Activated naive CD4-positive, alpha-beta T cell treated with anti-CD3 and anti-CD28 coated beads for 36 hours (primary cell): ENCODE measurements at places on chromosomes 1 and 21.
A peak's percentile ranks its signal among the peaks of the same experiment; 100 is the strongest.

DNA sequence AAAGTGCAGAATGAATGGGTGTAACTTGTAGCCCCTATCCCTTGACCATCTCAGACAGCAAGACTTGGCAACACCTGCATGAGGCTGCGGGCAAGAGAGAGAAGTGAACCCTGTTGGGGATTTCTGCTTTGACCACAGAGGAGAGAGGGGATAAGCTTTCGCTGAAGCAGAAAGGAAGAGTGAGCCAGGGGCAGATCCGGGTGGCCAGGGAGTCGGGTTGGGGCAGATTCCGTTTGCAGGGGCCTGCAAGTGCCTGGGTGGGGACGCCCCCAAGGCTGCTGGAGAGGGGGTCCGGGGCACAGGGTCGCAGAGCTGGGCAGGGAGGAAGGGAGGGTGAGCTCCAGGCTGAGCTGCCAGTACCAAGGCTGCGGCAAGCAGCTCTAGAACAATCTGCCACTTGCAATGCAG is 25.3 kb upstream of the PIK3CD start:
- DNase-seq = no peak

DNA sequence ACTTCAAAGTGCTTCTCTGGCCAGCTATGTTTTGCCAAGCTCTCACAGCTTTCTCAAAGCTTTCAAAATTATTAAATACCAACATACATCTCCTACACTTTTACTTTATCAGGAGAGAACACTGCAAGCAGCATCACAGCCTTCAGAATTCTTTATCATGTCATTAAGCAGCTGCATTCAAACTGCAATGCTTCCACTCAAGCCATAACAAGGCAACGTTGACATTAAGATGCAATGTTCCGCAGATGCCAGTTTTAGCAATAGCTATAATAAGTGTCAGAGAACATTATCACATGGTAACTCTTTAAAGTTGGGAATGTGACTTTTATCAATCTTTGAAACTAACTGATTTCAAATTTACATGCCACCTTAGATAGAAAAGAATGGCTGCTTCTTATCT is 91.9 kb downstream of the LRRC53 start:
- no peak for DNase-seq

GRCh38 chr1:146035048-146035423 is 13.5 kb upstream of the HJV start:
- no peak for DNase-seq

- DNase-seq = no peak
These were observed 156.7 kb downstream of the SYT2 start for GRCh38 chr1:202553560-202554038.

DNA sequence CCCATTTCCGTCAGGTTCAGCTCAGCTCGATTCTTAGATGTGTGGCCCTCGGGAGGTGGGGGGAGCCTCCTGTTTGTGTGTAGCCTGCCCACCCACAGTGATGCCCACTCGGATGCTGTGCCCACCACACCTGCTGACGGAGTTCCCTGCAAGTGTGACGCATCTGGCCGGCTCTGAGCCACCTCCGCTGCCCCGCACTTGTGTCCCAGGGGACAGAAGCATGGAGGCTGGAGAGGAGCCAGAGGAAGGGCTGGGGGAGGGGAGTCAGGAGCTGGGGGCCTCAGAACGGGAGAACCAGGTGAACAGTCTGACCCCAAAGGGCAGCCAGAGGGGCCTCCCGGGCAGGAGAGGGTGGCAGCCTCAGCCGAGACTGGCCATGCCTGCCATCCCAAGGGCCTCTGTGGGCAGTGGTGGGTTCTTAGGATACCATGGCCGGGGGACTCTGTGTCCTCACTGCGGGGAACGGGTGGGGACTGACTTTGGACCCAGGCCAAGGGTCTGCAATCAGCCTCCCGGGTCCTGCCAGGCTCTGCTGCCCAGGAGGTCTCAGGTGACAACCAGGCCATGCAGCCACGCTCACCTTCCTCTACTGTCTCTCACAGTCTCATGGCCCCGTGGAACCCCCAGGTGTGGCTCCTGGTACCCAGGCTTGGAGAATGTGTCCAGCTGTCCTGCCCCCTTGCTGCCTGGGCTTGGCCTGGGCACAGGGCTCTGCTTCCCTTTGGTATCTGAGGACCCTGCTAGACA is 267.2 kb upstream of the VAMP3 start:
- no peak for DNase-seq

- DNase-seq = no peak
These were observed 69.2 kb upstream of the PDC start for GRCh38 chr1:186530109-186530508.

GRCh38 chr1:231353086-231353485 is 15.0 kb downstream of the SPRTN start:
- DNase-seq = no peak

DNA sequence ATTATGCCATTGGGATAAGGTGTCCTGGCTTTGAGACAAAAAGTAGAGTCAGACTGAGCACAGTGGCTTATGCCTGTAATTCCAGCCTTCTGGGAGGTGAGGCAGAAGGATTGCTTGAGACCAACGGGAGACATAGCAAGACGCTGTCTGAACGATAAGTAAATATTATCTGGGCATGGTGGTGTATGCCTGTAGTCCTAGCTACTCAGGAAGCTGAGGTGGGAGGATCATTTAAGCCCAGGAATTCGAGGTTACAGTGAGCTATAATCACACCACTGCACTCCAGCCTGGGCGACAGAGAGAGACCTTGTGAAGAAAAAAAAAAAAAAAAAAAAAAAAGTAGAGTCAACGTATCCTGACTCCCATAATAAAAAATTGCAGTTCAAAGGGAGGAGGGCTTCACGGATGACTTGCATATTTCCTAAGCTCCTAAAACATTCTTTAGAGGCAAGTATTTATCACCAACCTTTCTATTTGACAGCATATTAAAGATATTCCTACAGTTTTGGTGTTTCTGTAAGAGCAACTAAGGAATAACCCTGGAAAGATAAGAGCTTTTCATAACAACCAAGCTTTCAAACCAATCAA is 141.2 kb downstream of the SLC44A5 start:
- DNase-seq = no peak

GRCh38 chr1:25140073-25140797 is 92.1 kb downstream of the SYF2 start:
- no peak for DNase-seq

GRCh38 chr1:58539553-58539952 is 7.0 kb downstream of the OMA1 start:
- no peak for DNase-seq

DNA sequence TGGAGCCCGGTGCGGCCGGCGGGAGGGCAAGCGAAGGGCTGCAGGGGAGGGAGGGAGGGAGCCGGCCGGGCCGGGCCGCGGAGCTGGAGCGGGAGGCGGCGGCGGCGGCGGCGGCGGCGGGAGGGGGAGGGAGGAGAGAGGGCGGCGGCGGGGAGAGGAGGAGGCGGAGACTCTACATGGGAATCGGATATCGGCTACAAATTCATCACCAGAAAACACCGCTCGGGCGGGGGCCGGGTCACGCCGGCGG is at the start of gene AKT3:
Gene AKT3 (minus strand): TSS at position 42 of the 250 bp plus-strand sequence. CDS start 7,073 bp downstream, outside the sequence.
- DNase-seq = no peak

DNA sequence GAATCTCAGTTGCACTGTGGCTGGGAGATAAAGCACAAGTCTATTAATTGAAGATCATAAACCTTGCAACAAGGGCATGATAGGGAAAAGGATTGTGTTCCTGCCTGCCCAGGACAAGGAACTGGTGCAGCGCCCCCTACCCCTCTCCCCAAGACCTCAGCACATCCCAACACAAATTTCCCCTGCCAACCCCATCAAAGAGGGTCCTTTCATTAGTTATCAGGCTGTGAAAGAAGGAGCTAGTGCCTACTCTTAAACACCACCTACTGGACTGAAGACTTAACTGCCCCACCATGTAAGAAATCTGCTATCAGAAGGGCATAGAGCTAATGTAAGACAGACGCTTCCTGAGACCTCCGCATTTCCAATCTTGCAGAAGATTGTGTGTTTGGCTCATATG is 372.6 kb downstream of the AGBL4 start:
- no peak for DNase-seq

GRCh38 chr1:112264553-112264952 is 131.5 kb upstream of the CTTNBP2NL start:
- DNase-seq = no peak

GRCh38 chr21:27513016-27513415 is 546.1 kb upstream of the ADAMTS5 start:
- DNase-seq = no peak

- DNase-seq = no peak
These were observed 1.1 kb upstream of the LMO4 start for GRCh38 chr1:87327376-87328271.

GRCh38 chr1:206828061-206828460 is 37.4 kb upstream of the IL20 start:
- DNase-seq = no peak

GRCh38 chr1:200628223-200628881 is 7.8 kb upstream of the KIF14 start:
- peak; percentile 43 for DNase-seq

- no peak for DNase-seq
These were observed 76.5 kb upstream of the CHODL start for GRCh38 chr21:18168108-18168507.

DNA sequence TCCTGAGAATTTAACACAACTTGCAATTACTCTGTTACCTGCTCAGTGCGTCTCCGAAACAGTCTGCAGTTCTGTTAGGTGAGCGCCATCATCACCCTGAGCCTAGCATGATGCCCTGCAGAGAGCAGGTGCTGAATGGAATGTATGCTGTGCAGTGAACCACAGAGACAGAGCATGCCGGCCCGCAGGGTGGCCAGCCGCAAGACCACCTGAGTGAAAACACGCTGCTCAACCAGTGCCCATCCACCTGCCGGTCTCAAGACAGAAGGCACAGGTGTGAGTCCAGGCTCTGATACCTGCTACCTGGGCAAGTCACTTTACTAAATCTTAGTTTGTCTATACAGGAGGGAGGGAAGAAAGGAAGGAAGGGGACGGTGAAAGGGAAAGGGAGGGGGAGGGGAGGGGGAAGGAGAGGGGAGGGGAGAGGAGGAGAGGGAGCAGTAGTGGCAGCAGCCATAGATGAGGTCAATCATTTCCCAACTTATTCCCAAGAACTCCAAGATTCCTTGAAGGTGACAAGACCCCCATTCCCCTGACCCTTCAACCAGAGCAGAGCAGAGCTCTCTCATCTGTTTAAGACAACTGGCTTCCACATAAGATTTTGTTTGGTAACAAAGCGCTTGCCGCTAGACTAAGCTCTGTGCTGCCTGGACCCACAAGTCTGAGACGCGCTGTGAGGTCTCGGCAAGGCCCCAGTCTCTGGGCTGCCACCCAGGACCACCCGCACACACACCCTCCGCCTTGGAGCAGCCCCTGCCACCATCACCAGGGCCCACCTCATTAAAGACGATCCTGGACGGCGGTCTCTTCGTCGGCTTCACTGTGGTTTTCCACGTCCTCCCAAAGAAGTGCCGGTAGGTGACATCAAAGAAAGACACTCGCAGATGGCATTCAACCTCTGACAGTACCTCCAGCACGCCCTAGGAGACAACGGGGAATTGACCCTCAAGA is 14.5 kb downstream of the NPHP4 start:
- no peak for DNase-seq

DNA sequence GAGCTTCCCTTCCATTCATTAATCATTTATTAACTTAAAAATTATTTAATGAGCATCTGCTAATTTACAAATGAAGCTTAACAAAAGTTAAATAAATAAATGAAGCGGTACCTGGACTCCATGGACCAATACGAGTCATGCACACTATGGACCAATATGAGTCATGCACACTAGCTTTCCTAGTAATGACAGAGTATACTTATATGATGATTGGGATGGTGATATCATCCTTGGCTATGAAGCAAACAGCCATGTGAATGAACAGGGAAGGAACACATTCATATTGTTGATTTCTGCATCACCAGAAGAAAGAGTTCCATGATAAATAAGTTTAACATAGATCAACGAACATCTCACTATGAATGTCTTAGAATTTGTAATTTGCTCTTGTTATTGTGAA is 109.9 kb downstream of the SPAG17 start:
- no peak for DNase-seq

DNA sequence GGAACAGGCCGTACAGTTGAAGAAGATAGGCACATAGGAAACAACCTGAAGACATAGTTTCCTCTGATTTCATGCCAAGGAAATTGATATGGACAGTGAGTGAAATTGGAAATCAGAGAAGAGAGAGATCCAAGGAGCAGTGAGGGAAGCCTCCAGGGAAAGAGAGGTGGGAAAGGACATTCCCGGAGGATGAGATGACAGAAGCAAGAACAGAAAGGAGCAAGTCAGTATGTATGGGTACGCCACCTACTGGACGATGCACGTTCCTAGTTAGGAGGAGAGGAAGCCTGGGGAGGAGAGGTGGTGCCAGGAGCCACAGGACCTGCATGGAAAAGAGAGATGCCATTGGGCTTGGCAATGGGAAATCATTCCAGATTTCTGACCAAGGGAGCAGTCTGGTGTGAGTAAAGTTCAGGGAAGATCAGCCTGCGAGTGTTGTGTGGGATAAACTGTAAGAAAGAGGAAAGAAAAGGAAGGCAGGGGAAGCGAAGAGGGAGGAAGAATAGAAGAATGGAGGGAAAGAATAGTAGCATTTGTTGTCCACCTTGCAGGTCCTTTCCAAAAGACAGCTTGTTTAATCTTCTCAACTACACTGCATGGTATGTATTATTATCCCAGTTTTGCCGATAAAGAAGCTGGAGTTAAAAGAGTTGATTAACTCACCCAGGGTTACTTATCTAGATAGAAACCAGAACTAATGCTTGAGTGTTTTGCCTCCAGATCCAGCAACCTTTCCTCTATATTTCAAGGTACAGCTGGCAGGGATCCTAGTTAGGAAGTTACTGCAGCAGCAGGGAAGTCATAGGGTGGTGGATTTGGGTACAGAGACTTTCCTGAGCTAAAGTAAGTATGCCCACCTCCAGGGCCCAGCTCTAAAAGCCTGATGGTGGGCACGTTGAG is 27.4 kb downstream of the C1orf116 start:
- DNase-seq = peak; percentile 62

DNA sequence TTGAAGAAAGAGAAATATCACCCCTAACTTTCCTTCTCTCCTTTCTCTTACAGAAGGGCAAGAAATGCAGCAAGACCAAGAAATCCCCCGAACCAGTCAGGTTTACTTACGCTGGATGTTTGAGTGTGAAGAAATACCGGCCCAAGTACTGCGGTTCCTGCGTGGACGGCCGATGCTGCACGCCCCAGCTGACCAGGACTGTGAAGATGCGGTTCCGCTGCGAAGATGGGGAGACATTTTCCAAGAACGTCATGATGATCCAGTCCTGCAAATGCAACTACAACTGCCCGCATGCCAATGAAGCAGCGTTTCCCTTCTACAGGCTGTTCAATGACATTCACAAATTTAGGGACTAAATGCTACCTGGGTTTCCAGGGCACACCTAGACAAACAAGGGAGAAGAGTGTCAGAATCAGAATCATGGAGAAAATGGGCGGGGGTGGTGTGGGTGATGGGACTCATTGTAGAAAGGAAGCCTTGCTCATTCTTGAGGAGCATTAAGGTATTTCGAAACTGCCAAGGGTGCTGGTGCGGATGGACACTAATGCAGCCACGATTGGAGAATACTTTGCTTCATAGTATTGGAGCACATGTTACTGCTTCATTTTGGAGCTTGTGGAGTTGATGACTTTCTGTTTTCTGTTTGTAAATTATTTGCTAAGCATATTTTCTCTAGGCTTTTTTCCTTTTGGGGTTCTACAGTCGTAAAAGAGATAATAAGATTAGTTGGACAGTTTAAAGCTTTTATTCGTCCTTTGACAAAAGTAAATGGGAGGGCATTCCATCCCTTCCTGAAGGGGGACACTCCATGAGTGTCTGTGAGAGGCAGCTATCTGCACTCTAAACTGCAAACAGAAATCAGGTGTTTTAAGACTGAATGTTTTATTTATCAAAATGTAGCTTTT is 2.4 kb downstream of the CCN1 start:
- DNase-seq = no peak
